ENCODE measurements at places on chromosomes 11 and 22. TPM values are rescaled to one million over a fixed set of nuclear protein-coding genes. Genes with fewer than 3 reads are reported as not detected.

DNA sequence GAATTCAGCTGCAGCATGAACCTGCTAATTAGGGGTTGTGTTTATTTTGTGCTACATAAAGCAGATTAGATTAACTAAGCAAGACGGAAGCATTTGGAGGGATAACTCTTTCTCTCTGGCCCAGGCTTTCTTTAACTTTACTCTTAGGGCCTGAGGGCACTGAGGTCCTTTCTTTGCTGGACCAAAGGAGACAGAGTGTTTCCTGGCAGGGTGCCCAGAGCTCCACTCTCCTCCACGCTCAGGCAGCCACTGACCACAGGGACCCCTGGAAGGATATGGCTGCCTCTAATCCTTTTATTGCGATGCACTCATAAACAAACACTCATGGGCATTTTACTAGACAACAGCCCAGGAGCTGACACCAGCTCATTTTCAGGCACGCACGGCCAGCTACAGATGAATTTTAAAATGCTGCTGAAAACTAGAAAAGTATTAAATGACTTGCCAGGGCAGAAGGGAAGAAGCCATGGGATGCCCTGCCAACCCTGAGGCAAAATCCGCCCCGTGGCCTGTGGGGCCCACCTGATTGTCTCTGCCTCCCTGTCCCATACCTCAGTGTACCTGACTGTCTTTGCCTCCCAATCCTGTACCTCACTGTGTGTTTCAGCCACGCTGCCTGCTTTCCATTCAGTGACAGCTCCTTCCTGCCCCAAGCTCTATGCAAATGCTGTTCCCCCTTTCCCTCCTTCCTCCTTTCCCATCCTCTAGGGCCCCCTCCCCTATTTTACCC, 192.6 kb upstream of the NAV2 start:
- DNase-seq, result no peak

DNA sequence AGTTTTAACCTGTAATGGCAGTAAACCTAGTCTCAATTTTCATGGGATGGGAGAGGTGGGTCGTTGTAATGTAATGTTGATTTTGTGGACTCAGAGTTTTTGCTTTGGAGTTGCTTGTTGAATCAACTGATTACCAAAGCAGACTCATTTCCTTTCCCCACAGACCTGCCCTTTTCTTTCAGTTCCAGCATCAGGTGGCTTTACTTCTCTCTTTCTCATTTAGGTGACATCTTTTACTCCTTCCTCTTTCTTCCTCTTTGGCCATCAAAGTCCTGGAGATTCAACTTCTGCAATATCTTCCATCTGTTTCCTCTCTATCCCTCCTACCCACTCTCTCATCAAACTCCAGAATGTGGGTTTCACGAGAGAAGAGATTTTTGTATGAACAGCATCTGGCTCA, 313.9 kb downstream of the TMEM135 start:
- DNase-seq, result no peak

DNA sequence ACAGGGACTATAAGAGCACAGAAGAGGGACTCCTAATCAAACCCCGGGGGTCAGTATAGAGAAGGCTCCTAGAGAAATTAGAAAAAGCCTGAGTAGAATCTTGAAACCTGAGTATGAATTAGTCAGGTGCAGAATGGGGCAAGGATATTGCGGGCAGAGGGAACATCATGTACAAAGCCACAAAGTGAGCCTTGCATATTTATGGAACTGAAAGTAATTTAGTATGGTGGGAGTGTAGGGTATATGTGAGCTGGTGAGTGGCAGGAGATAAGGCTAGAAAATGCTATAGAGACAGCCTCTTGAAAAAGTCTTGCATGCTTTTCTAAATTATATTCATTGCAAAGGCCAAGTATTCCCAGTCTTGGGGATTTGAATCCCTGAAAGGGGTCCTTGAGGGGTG, 93.7 kb downstream of the STIM1 start:
- DNase-seq, result no peak

C11orf65 gene
- polyA plus RNA-seq, result 0.19 TPM
